CD4-positive, alpha-beta T cell treated with Interleukin-1 beta for 1 hour (primary cell): ENCODE measurements at places on chromosomes 5 and 9.

GRCh38 chr5:91052977-91053740, 330.0 kb downstream of the ARRDC3 start:
- DNase-seq: no peak

- DNase-seq: no peak
Observed at GRCh38 chr5:178382754-178383164, 150.2 kb upstream of the PHYKPL start.

DNA sequence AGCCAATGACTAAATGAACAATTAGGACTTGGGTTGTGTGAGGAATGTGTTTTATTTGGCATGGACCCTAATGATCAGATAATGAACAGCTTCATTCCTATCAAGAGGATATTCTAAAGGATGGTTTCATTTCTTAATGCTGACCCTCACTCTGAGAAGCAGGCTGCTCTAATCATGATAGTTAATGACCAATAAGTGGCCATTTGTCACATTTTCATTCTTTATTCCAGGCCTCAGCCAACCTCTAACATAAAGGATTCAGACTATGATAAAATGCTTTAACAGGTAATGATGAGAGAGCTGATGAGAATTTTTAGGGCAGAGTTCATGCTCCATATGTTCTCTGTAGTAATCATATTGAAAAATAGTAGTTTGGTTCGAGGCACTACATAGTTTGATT, 301.5 kb upstream of the ARRDC3 start:
- no peak for DNase-seq

GRCh38 chr5:1073239-1074102, 38.4 kb downstream of the SLC12A7 start:
- no peak for DNase-seq

DNA sequence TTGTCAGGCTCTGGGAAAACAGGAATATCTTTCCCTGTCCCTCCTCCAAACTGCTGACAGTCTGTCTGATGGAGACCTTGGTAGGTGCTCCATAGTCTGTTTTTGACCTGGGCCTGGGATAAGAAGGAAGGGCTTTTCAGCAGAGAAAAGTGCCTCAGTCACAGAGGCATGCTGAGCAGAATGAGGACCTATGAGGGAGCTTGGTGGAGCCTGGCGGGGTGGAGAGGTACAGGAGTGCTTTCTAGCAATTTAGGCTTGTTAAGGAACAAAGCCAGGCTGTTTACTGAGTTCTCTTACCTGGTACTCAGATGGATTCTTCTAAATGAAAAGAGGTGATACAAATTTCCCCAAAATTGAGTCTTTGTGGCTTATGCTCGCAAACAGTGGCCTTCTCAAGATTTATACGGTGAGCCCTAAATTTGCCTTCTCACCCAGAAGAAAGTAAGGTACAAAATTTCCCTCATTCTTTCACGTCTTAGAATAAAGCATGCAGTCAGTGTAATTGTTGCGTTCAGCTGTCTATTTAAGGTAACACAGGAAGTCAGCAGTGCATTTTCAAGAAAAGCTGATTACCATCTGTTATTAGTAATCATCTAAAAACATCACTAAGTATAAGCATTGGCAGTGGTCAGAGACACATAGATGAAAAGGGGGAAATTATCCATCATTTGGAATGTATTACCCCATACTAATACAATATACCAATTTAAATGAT, 28.6 kb upstream of the IL13 start:
- DNase-seq: no peak

GRCh38 chr9:114911167-114911821, 19.1 kb downstream of the TNFSF8 start:
- no peak for DNase-seq

DNA sequence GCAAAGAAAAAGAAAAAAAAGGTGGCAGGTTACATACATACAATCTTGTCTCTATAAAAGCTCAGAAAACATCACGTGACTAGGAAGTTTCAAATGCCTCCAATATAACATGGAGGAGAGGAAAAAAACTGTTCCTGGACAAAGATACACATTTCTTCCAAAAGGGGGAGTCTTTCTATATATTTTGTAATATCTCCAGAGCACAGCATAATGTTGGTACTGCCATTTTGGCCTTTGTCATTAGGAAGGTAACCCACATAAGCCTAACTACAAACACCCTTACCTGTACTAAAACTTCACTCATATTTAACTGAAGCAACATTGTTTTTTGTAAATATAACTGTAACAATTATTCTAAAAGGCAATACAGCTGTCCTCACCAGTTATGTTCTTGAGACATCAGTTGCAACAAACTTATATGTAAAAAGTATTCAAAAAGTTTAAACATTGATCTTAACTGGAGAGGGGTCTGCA, 1.2 kb upstream of the BTF3 start:
- no peak for DNase-seq

DNA sequence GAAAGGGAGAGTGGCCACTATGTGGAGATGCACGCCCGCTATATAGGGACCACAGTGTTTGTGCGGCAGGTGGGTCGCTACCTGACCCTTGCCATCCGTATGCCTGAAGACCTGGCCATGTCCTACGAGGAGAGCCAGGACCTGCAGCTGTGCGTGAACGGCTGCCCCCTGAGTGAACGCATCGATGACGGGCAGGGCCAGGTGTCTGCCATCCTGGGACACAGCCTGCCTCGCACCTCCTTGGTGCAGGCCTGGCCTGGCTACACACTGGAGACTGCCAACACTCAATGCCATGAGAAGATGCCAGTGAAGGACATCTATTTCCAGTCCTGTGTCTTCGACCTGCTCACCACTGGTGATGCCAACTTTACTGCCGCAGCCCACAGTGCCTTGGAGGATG, 19.8 kb downstream of the RGMB start:
- DNase-seq: no peak

DNA sequence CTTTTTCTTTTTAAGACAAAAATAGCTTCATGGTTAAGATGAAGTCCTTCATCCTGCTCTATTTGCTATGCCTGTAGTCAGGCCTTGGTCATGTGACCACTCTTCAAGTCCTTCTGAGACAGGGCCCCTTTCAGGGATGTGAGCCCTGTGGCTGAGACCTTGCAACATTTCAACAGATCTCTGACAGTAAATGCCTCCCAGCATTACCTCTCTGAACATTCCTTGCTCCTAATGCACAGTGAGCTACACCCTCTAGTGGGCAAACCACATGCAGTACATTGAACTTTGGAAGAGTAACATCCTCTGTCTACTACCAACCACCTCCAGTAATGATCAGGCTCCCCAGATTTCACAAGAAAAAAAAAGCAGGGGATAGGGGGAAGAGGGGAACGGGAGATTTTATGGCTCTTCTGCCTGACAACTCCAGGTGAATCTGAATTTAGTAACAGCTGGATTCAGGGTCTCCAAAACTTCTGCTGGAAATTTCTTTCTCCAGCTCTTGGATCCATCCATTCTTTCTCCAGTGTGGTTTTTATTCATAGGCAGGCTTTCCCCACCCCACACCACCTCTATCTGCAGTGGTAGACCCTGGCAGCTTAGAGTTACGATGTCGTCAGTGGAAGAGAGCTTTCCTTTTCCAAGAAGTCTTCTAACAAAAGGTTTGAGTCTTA, 8.9 kb upstream of the FBXO38 start:
- DNase-seq: peak; percentile 34

- DNase-seq: peak; percentile 61
Observed at GRCh38 chr5:170420806-170421412, 31.7 kb upstream of the KCNMB1 start.

GRCh38 chr9:88808761-88809354, 182.4 kb upstream of the S1PR3 start:
- DNase-seq: no peak
